ENCODE measurements at places on chromosomes 2 and 18.
A peak's percentile ranks its signal among the peaks of the same experiment; 100 is the strongest.

- DNase-seq: no peak
Observed at GRCh38 chr2:60353863-60354262, 199.6 kb downstream of the BCL11A start.

DNA sequence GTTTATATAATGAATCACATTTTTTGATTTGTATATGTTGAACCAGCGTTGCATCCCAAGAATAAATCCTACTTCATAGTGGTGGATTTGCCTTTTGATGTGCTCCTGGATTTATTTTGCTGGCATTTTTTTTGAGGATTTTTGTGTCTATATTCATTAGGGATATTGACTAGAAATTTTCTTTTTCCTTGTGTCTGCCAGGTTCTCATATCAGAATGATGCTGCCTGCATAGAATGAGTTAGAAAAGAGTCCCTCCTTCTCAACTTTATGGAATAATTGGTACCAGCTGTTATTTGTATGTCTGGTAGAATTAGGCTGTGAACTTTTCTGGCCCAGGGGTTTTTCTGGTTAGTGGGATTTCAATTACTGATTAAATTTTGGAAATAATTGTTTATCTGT, 457.4 kb upstream of the DSEL start:
- no peak for DNase-seq

DNA sequence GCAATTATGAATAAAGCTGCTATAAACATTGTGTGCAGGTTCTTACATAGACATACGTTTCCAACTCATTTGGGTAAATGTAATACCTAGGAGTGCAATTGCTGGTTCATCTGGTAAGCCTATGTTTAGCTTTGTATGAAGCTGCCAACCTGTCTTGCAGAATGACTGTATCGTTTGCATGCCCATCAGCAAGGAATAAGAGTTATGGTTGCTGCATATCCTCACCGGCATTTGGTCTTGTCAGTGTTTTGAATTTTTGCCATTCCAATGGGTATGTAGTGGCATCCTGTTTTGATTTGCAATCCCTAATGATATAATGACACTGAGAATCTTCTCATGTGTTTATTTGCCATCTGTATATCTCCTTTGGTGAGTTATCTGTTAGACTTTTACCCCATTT, 20.7 kb downstream of the CCDC150 start:
- DNase-seq: no peak

DNA sequence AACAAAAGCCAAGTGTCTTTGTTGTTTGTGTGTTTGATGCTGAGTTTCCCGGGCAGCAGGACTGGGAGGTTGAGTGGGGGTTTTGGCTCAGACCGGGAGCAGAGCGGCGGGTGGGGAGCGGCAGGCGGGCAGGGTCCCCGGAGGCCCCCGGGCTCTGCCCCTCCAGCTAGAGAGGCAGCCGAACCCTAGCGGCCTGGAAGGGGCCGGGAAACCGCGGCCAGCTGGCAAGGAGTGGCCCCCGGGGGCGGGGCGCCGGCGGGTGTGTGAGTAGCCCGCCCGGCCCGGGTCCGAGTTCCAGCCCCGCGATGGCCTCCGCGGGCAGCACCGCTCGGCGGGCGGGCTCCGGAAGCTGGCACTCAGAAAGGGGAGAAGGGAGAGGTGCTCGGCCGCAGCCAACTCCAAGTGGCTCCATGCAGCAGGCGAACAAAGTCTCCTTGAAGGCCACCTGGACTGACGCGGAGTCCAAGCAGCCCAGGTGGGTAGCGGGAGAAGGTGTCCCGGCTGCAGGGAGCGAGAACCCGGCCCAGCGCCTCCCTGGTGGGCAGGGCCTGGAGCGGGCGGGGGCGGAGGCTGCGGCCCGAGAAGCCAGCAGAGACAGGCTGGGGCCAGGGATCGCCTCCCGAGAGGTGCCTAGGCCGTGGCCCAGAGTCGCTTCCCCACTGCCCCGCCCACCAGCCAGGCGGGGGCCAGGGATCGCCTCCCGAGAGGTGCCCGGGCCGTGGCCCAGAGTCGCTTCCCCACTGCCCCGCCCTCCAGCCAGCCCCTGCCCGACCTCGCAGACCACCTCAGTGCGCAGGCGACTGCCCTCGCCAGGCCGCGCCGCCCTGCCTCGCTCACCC, at the start of gene ANKRD53:
ANKRD53 (plus strand) TSS at position 290 of the 839 bp plus-strand sequence; CDS start at position 306, 16 bp downstream.
- DNase-seq: peak; percentile 38

DNA sequence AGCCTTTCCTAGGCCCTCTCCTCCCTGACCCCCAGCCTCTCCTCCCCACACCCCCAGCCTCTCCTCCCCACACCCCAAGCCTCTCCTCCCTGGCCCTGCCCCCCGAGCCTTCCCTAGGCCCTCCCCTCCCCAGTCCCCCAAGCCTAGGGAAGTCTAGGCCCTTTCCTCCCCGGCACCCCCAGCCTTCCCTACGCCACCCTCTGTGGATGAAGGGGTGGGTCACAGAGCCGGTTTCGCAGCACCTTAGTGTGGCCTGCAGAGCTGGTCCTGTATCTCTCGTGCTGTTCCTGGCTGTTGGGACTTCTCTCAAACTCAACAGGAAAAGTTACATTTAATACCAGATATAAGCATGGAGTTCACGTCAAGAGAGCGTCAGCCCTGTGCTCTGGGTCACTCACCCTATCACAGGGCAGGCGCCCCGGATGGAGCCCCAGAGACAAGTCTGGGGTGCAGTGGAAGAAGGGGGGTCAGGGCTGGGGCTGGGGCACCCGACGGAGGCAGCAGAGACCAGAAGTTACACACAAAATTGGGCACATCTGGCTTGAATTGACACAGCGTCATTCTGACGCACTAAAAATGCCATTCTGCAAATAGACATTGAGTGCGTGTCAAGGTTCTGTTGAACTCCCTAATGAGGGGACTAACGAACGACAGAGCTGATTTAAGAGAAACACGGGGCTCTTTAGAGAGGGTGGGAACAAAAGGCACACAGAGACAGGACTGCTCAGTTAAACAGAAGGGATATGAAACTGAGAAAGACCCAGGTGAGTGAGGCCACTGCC, 24.0 kb downstream of the KCNIP3 start:
- no peak for DNase-seq

GRCh38 chr2:215052404-215052803, 86.0 kb downstream of the ABCA12 start:
- DNase-seq: no peak

DNA sequence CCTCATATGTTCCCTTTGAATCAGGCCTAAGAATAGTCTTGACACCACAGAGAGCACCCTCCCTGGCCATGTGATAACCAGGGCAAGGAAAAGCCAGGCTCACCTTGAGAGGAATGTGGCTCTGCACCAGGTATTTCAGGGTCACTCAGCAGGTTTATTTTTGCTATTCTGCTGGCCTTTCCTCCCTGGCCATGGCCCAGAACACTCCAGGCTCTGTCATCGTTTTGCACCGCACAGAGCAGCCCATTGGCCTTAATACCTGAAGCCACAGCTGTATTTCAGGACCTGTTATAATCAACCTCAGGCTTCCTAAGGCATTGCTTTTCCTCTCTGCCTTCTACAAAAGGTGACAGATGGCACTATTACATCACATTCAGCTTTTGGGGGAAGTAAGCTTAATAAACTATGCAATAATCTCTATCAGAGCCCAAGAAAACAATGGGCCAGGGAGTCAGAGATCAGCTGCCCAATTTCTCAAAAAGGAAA, 668.3 kb downstream of the IRS1 start:
- peak; percentile 42 for DNase-seq

GRCh38 chr2:9771101-9771449, 72.2 kb upstream of the TAF1B start:
- DNase-seq: peak; percentile 68

DNA sequence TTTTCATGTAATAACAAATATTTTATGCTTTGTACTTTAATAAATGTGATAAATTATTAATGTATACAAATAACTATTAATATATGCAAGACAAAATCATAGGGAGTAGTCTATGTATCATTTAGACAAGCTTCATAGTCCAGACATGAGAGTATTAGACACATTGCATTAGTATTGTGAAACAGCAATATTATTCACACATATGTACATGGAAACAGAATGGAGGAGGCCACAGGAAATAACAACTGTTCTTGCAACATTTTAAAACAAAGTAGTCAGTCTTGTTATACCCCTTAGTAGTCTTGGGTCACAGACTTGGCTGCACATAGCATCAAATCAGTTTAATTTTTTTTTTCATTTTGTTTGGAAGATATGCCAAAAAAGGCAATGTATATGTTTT, 15.8 kb downstream of the DSC1 start:
- DNase-seq: no peak

GRCh38 chr2:50672282-50672681, 359.6 kb downstream of the NRXN1 start:
- DNase-seq: peak; percentile 25

- peak; percentile 51 for DNase-seq
Observed at GRCh38 chr2:74512744-74513604, 1.3 kb upstream of the TLX2 start.

DNA sequence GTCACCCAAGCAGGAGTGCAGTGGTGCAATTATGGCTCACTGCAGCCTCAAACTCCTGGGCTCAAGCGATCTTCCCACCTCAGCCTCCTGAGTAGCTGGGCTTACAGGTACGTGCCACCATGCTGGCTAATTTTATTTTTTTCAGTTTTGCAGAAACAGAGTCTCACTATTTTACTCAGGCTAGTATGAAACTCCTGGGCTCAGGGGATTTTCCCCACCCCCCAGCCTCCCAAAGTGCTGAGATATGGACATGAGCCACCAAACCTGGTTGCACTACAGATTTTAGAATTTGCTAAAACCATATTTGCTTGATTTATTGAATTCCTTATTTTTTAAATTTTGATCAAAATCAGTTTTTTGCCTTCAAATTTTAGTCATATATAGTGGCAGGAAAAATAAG, 1553.4 kb downstream of the LRP1B start:
- no peak for DNase-seq

GRCh38 chr2:227933884-227934283, 62.5 kb downstream of the DAW1 start:
- DNase-seq: no peak

GRCh38 chr18:62379051-62379450, 53.9 kb downstream of the TNFRSF11A start:
- no peak for DNase-seq

DNA sequence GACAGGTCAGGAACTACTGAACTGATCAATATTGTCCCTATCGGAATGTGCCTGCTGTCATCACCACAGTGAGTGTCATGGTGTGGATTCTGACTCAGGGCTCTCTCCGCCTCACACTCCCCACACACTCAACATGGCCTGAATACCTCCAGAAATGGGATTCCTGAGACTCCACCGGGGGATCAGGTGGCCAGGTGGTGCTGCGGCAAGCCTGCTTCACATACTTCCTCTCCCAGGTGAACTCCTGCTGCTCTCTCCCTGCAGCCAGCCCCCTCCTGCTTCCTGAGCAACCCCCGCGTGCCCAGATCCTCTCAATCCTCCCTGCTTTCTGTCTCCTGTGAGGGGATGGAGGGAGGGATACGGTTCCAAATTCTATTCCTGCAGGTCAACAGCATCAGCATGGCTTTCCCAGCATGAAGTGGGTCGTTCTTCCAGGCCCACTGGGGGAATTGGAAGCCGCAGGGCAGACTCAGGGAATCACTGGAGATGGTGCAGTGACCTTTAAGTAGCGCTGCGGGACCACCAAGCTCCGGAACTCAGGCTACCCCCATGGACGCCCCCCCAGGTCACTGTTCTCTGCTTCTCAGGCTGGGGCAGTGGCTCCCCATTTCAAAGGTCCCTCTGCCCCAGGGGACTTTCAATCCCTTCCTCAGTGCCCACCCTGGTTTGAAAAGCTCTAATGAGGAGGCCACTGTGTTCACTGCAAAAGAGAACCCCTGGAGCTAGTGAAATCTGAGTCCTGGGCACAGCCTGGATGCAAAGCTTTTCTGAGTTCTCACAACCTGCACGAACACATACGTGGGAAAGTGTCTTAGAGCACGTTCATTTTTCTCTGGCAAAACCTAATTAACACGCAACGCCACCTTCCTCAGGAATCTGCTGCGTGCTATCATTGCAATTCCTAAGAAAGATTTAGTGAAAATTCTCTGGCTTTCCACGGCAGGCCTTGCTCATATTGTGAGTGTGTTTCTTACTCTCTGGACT, 168.4 kb downstream of the ZFP36L2 start:
- DNase-seq: no peak

DNA sequence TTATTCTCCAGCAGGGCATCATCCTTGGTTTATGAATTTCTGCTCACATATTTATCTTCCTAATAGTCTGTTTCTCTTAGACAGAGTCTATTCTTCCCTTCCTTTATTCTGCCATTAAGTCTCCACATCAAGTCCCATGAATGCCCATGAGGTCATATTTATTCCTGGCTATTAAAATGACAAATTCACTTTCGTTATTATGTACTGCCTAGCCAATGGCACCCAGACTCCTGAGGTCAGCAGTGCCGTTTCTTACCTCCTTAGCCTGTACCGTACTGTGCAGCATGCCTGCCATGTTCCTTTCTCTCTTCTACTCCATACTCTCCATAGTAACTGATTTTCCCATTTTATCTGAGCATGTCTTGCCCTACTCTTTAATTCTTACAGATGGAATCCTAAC, 82.3 kb upstream of the SPTBN1 start:
- no peak for DNase-seq

- DNase-seq: no peak
Observed at GRCh38 chr2:16149349-16150243, 209.2 kb downstream of the MYCN start.

DNA sequence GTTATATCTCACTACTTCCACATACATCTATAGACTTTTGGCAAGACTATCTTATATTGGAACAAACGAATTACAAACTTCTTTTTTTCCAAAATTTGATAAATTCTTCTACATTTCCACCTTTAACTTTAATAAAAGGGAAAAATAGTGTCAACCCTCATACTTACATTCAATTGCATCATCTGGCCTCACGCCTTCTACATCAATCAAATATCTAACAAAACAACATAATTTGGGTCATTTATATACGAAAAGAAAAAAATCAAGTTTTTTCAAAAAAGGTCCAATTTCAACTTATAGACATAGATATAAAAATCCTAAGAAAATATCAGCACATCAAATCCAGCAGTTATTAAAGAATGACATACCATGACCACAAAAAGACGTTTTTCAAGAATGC, 12.9 kb downstream of the DUSP11 start:
- DNase-seq: no peak

GRCh38 chr2:161208527-161209139, 48.4 kb downstream of the TANK start:
- no peak for DNase-seq

GRCh38 chr2:238158509-238159070, at the start of gene ERFE:
TSS of gene ERFE (plus strand) at chr2:238158970. CDS start at chr2:238159008, 38 bp downstream.
- peak; percentile 47 for DNase-seq

DNA sequence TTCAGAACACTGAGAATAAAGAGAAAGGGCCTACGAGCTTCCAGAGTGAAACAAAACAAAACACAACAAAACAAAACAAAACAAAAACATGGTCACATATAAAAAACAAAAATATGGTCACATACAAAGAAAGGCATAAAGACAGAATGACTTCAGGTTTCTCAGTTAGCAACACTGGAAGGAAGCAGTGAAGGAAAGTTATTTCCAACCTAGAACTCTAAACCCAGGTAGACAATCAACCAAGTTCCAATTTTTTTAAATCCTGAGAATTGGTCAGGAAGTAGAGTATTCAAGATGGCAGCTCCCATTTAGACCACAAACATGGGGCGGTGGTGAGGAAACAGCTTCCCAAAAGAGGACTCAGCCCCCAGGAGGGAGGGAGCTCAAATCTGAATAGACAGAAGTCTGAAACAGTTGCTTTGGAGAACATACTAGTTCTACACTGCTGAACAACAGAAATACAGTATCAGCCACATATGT, 9.1 kb downstream of the DRC1 start:
- DNase-seq: no peak

All from NCI-H524 (cell line).